ENCODE measurements at places on chromosomes 7 and 10.
A peak's percentile ranks its signal among the peaks of the same experiment; 100 is the strongest.

DNA sequence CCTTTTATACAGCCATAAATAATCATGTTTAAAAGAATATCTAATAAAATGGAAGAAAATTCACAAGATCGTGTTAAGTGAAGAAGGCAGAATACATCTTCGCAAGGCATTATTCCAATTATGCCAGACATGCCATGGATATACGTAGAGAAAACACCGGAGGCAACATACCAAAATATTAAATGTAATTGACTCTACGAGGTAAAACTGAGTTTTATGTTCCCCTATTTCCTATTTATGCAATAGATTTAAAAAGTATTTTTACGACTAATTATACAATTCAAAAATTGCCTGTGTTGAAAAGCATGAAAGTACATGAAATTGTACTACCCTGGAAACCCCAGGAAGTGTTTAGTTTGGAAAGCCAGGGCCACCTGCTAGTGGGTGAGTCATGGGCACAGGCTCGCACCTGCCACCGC, 936 bp upstream of the REPIN1 start:
- no peak for DNase-seq

GRCh38 chr7:90768301-90768700, 172.2 kb downstream of the CDK14 start:
- no peak for DNase-seq

DNA sequence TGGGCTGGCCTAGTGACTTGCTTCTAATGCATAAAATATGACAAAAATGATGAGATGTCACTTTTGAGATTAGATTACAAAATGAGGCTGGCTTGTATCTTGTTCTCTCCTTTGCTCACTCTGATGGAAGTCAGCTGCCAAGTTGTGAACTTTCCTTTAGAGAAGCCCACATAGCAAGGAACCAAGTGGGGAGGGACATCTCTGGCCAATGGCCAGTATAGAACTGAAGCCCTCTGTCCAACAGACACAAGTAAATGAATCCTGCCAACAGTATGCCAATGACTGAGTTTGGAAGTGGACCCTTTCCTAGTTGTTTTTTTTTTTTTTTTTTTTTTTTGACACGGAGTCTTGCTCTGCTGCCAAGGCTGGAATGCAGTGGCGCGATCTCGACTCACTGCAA, 3.3 kb downstream of the ZC3HC1 start:
- no peak for DNase-seq

DNA sequence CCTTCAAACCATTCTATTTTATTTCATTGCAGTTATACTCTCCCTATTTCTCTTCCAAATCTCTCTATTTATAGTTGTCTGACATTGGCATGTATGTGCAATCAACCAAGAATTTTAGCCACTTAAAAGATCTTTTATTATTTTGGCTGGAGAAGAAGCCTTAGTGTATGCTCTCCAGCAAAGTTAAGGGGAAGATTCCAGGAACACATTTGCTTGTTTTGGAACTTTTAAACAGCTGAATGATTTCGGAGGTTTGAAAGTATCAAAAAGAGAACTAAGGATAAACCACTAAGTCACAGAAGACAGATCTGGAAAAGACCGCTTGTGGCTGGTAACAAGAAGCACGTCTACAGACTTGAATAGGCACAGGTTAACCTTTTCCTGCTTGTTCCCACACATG, 182.2 kb upstream of the FZD1 start:
- DNase-seq = no peak

DNA sequence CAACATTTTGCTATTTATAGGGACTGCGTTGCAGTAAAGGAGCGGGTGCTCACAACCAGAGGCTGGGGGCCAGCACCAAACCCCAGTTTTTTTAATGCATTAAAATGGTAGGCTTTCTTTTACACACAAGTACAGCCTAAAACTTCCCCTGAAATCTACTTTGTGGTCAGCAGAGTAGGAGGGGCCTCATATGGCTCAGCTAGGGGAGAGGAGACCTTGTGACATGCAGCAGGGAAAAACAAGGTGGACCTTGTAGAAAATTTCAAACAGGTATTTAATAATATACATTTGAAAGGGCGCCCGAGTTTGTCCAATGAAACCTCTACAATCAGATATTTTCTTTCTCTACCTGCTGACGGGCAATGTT, 1.4 kb downstream of the CCDC136 start:
- DNase-seq = no peak

DNA sequence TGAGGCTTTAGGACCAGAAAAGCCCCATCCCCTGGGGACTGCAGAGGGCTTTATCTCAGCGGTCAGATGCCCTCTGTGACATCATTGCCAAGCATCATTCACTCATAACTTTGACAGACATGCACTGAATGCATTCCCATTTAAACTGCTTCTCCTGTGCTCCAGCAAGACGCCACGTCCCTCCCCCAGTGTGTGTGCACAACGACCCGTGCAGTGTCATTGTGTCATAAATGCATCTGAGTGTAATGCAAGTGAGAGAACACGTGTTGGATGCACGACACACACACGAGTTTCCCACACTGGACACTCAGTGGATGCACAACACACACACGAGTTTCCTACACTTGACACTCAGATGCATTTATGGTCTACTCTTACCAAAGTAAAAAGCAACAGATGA, 337.9 kb downstream of the PTPRN2 start:
- DNase-seq = no peak

GRCh38 chr7:605661-606450, 86.2 kb upstream of the PDGFA start:
- no peak for DNase-seq

DNA sequence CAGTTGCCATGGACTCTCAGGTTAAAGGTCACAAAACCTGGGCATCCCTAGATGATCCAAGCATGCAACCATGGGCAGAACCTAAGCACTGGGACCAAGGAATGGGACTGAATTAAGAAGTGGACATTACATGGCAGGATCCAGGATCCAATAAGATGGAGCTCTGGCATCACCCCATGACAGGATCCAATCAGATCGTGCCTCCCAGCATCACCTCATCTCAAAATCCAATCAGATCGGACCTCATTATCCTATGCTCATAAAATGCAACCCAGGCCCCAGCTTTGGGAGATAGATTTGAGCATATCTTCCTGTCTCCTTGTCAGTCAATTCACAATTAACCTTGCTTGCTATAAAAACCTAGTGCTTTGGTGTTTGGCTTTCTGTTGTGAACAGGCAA, 616.1 kb downstream of the PARD3 start:
- DNase-seq = no peak

DNA sequence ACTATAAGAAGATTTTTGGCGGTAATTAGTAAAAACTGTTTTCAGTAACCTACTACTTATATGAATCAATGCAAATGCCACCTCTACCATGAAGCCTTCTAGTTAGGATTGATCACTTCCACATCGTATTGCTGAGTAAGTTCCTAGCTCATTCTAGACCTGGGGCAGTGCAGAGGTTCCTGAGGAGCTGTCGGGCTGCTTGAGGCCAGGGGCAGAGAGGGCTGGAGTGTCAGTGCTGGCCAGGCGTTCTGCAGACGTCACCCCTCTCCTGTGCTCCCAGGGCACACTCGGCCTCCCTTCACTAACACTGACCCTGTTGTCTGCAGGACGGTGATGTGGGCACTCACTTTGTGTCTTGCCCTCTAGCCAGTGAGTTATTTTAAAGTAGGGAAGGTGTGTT, 275.7 kb downstream of the CELF2 start:
- DNase-seq = no peak

GRCh38 chr10:49610114-49610457, at the start of gene SLC18A3:
SLC18A3 (plus strand) TSS chr10:49610310; CDS start chr10:49610741, 431 bp downstream.
- no peak for DNase-seq

DNA sequence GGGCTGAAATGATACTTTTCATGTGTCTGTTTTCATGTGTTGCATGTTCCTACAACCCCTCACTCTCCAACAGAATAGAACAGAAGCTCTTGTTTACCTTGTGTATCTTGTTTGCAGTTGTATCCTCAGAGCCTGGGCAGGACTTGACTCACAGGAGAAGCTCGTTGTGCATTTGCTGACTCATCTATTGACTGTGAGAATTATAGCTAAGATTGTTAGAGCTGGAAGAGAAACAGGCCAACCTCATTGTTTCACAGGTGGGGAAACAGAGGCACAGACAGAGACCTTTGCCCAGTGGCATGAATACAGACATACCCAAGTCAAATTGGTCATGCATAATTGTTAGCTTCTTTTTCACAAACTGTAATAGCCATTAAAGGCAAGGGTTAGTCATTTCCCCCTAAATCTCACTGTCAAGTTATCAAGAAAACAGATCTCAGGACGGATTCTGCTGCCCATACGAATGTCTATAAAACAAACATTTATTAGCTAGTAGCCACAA, 4.6 kb upstream of the TSPAN15 start:
- DNase-seq = no peak

DNA sequence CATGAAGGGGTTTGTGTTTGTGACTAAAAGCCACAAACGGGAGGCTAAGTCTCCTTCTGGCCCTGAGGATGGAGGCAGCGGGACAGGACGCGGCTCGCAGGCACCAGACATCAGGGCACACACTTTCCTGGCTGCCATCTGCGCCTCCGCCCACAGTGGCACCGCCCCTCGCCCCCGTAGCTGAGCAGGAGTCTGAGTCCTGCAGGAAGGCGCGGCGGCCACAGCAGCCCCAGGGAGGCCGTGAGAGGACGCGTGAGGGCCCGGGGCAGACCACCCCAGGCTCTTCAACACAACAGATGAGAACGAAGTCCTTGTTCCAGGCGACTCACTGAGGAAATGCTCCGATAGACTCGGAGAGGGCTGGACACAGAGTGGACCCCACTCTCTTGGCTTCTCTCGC, 6.6 kb downstream of the ADGRA1 start:
- no peak for DNase-seq

- DNase-seq = no peak
These were observed 182.3 kb downstream of the NPSR1 start for GRCh38 chr7:34840176-34840785.

GRCh38 chr7:139730746-139731612, 46.8 kb downstream of the HIPK2 start:
- no peak for DNase-seq

DNA sequence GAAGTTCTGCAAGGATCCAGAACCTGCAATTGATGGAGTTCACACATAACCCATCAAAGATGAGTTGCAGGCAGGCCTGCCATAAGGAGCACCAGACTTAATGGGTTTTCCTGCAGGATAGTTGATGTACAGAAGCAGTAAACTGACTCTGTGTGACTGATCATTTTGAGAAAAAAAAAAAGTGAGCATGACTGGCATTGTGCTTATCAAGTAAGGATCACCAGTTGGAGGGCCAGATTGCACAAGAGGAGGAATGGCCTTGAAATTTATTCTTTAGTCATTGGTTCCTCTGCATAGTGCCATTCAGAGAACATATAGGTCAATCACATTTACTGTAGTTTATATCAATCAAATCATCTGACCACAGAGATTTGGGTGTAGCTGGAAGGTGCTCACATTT, 3.8 kb downstream of the CYP3A43 start:
- DNase-seq = no peak

DNA sequence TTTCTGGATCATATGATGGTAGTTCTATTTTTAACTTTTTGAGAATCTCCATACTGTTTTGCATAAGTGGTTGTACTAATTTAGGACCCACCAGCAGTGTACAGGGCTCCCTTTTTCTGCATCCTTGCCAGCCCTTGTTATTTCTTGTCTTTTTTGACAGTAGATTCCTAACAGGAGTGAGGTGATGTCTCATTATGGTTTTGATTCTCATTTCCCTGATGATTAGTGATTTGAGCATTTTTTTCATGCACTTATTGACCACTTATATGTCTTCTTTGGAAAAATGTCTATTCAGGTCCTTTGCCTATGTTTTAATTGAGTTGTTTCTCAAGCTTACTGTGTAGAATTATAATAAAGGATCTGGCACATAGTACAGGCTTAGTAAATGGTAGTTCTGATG, 238.8 kb upstream of the BMPER start:
- no peak for DNase-seq

GRCh38 chr7:111711426-111712065, 149.3 kb upstream of the IMMP2L start:
- DNase-seq = no peak

DNA sequence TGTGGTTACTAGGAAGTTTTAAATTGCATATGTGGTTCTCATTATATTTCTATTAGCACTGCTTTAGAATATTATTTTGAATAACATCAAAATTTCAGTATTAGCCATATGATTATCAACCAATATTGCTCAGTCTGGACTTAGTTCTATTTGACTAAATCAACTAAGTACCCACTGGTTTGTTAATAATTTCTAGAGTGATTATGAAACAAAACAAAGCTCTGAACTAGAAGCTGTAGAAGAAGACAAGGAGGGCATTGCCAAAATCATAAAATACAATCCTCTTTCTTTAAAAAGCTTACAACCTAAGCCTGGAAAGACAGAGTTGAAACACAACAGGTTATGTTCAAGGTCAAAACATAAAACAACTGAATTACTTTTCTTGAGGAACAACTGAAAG, 204.7 kb downstream of the KMT2C start:
- no peak for DNase-seq

GRCh38 chr7:37336259-37336658, 112.4 kb downstream of the ELMO1 start:
- peak; percentile 5 for DNase-seq

DNA sequence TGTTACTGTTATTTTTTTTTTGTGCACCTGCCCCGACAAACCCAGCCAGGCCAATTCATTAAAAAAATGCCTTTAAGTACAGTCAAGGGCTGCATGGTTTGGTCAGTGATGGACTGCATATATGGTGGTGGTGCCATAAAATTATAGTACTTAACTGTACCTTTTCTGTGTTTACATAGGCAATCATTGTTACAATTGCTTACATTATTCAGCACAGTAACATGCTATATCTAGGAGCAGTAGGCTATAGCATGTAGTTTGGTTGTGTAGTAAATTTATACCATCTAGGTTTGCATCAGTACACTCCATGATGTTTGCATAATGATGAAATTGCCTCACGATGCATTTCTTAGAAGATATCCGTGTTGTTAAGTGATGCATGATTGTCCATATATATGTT, 58.0 kb downstream of the STK31 start:
- DNase-seq = no peak

DNA sequence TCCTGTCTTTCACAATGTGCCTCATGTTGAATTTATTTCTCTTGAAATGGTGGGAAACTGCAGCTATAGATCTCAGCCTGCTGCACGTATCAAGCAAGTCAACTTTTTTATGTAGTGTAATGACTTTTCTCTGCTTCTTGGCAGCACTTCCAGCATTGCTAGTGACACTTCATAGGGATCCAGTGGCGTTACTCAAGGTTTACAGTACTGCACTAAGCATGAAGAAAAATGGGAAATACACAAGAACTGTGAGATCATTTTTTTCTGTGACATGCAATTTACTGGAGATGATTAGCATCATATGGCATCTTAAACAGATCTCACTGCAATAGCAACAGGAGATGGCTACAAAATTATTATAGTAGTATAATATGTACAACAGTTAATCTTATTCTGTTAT, 90.9 kb downstream of the POLR1F start:
- DNase-seq = no peak

- no peak for DNase-seq
These were observed 3.2 kb downstream of the SFRP5 start for GRCh38 chr10:97768322-97769315.
